Amniotic stem cell (primary cell): ENCODE measurements at places on chromosomes 4 and X.
A peak's percentile ranks its signal among the peaks of the same experiment; 100 is the strongest.

DNA sequence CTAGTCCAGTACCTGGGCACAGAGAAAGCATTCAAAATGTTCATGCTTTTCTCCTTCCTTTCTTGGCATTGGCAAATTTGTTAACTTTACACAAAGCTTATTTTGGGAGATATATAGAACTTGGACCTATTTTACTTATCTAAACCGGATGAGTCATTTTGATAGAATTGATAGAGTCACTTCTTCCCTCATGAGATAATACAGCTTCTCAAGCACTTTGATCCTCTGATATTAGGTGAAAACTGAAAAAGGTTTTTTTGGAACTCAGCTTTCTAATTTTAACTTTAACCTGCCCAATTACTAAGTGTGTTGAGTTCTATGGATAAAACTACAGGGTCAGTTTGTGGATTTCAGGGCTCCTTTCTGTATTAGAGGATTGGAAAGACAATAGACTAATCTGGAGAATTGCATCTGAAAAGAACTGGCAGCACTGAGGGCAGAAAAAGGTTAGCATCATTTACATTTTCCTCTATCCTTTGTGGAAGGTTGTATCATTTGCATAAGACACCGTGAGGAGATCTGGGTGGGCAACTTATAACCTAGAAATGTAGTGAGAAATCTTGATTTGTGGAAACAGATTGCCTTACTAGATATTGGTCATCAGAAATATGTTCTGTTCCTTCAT, 2.4 kb downstream of the WDR44 start:
- DNase-seq, result no peak

GRCh38 chrX:75522565-75523431, at the start of gene ZDHHC15:
Gene ZDHHC15 (minus strand): TSS chrX:75523037. CDS start chrX:75523024, 13 bp downstream.
- DNase-seq, result peak; percentile 17

DNA sequence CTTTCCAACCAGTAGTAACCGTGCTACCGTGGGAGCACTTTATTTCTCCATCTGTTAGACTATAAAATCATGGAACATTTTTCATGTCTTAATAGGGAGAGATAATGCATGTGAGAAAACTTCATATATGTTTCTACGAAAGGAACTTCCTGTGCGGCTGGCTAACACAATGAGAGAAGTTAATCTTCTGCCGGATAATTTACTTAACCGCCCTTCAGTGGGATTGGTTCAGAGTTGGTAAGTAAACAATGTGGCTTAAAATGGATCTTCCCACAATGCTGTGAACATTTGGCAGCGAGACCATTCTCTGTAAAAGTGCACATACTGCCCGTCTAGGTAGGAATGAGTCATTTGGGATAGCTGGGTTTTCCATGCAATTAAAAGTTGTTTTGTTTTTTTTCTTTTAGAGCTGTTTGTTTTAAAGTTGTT, 29.6 kb downstream of the PDK3 start:
- no peak for DNase-seq

DNA sequence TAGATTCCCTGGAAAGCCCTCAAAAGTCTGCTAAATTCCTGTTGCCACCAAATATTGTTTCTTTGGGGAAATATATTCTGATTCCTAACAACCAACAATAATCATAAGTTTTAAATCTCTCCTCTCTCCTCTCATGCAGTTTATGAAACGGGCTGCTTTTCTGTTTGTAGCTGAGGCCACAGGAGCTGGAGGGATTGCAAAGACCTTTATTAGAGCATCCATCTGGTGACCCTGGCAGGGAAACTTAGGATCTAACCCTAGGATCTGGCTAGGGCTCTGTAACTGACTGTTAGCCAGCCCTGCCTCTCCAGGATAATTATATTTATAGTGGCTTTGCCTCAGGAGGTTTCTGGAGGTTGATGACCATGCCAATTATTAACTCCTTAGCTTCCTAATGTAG, 56.9 kb downstream of the SMAD1 start:
- DNase-seq, result no peak

GRCh38 chrX:154411981-154412340, 622 bp downstream of the TAFAZZIN start:
- no peak for DNase-seq

DNA sequence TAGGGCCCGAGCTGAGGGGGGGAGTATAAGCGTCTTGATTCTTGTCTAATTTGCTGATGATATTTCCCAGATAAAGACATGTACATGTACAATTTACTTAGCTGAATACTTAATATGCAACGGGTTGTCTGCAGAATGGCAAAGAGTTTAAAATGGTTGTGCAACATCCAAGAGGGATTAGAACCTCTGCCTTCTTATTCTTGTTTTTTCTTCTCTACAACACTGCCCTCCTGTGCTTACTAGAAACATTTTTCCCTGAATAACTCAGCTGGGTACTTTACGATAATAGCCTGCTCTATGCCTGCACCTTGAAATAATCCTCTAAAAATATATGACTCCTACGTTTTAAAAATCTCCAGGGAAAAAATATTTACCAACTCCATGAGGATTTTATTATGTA, 41.8 kb downstream of the INTS12 start:
- no peak for DNase-seq

GRCh38 chr4:168860827-168861226, 149.2 kb downstream of the CBR4 start:
- no peak for DNase-seq

DNA sequence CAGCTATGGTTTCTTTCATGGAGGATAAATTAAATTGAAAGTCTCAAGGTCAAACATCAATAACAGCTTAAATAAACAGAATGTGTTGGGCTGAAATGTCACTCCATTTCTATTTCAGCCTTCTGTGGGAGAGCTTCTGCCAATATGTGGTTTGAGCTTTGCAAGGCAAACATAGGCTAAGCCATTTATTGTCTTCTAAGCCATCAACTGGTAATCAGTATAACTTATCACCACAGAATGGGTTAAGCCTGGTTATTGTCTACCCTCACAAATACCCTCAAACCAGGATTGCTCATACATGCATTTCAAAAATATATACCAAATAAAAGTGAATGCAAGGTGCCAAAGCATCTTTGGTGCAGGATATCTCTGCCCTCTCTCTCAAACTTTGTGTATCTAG, 52.7 kb downstream of the GABRB1 start:
- DNase-seq, result no peak

GRCh38 chrX:9871701-9872268, 85.6 kb downstream of the SHROOM2 start:
- no peak for DNase-seq

DNA sequence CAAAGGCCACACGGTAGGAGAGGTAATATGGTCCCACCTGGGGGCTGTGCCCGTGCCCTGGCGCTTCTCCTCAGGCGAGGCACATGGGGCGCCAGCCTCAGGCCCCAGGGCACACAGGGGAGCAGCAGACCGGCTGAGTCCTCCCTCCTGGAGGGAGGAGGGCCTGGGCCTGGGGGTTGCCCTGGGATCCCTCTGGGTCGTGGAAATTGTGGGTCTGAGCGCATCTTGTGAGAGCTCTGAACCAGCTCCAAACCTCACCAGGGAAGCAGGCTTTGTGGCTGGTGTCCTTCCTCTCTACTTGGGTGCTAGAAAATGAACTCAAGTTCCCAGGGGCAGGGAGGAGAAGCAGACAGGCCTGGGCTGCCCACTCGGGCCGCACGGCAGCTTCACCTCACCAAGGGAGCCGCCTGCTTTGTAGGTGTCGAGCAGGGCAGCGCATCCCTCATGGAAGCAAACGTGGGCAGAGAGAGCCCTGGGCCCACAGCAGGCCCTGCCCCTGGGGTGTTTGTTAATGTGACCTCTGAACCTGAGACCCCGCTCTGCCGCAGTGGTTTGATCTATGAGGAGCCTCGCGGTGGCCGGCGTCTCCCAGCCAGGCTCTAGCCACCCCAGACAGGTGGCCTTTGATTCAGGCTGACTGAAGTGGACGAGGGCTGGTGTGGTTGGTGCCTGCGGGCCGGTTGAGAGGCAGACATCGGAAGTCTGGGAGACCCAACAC, 10.8 kb downstream of the HTRA3 start:
- DNase-seq, result no peak

GRCh38 chr4:99586322-99586721, 11.7 kb downstream of the MTTP start:
- DNase-seq, result no peak

- DNase-seq, result no peak
These were observed 41.1 kb upstream of the PPARGC1A start for GRCh38 chr4:23930750-23931488.

DNA sequence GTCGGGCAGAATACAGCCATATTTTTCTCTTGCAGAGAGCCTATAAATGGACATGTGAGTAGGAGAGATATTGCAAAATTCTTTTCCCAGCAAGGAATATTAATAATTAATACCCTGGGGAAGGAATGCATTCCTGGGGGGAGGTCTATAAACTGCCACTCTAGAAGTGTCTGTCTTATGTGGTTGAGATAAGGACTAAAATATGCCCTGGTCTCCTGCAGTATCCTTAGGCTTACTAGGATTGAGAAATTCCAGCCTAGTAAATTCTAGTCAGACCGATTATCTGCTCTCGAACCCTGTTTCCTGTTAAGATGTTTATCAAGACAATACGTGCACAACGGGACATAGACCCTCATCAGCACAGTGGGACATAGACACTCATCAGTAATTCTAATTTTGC, 872.6 kb downstream of the FSTL5 start:
- no peak for DNase-seq

GRCh38 chr4:111070390-111070789, 447.5 kb upstream of the PITX2 start:
- DNase-seq, result no peak

DNA sequence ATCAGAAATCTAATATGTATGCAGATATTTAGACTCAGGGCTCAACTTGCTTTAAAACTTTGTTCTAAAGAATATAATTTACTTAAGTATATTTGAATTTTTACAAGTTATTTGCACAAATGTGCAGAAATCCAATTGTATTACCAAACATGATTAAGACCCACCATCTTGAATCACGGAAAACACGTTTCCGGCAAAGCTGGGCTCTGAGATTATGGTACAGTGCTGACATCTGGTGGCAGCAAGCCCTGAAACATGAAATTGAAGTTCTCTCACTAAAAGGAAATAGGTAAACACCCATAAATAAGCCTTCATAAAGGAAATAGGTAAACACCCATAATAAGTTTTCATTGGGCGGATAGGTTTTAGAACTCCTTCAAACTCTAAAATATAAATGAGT, 98.3 kb upstream of the MAOA start:
- peak; percentile 36 for DNase-seq

DNA sequence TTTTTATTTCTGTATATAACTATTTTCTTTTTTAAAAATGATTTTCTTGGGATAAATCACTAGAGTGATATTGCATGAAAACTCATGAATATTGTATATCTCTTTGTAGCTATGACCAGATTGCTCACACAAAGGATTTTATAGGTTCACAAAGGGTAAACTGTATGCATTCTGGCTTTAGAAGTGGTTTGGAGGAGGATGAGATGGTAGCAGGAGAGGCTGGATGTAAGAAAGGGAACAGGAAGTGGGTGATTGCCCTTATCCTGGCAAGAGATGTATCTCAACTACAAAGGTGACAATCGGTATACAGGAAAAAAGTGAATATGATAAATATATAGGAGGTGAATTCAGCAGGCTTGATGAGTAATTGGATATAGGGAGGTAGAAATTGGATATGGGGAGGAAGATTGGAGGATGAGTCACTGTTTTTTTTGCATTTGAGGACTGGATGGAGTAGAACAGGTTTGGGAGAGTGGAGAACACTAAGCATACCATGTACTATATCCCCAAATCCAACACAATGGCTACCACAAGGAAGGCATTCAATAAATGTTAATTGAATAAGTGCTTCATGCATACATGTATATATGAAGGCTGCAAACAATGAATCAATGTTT, 9.9 kb downstream of the FGG start:
- no peak for DNase-seq

DNA sequence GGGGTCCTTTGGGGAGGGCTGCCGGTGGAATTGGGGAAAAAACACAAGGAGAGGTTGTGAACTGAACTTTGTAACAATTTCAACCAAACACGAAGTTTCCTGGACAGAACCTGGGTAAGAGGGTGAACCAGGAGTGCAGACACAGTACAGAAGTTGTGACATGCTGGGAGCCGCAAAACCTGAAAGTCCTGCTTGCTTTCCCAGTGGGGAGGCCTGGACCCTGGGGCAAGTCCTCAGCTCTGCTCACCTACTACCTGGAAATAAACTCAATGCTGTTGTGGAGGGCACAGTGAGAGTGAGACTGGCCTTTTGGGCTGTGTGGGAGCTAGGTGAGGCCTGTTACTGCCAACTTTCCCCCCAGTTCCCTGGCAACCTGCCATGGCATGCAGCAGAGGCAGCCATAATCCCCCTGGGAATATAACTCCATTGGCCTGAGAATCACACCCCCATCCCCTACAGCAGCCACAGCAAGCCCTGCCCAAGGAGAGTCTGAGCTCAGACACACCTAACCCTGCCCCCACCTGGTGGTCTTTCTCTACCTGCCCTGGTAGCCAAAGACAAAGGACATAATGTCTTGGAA, 162.8 kb downstream of the THOC2 start:
- no peak for DNase-seq

GRCh38 chr4:7880683-7881082, 59.0 kb downstream of the AFAP1 start:
- no peak for DNase-seq

DNA sequence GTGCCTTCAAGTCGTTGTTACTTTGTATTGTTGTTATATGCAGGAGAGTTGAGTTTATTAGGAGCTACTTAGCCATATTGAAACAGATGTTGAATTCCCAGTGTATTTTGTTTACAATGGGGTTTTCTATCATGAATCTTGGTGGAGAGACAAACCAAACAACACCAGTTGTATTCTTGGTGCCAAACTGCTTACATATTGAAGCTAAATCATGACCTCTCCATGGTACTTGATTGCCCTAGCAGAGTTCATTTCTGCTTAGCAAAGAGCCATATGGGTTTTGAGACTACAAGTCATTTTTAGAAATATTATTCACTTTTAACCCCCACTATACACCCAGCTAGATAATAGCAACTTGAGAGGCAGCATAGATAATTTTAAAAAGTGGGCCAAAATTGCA, 85.4 kb downstream of the ADGRG4 start:
- DNase-seq, result no peak

- DNase-seq, result no peak
These were observed 3.8 kb upstream of the HSD17B13 start for GRCh38 chr4:87326460-87326859.

DNA sequence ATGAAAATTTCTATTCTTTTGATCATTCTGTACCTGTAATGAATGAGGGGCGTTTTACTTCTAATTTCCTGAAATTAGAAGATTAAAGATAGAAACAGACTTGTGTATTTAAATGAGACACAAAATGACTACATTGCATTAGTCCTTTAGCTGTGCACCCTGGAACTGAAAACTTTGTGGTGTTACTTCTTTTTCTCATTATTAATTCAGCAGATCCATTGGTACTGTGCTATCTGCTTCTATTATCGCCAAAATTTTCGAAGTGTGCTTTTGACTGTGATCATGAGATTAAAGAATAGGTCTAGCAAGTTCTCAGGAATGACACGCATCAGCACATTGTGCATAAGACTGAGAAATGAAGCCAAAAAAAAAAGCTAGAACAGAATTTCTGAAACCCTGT, 1938.9 kb upstream of the TENM3 start:
- DNase-seq, result no peak

- no peak for DNase-seq
These were observed 22.5 kb downstream of the HNRNPH2 start for GRCh38 chrX:101430457-101431078.
